ENCODE measurements at places on chromosomes 7 and 10.

GRCh38 chr10:30247704-30248103 lies 101.4 kb downstream of the MTPAP start:
- DNase-seq, result no peak

- DNase-seq, result no peak
These were observed 296.5 kb upstream of the ZNF32 start for GRCh38 chr10:43945094-43945730.

GRCh38 chr10:3665316-3665908 lies 119.6 kb downstream of the KLF6 start:
- no peak for DNase-seq

DNA sequence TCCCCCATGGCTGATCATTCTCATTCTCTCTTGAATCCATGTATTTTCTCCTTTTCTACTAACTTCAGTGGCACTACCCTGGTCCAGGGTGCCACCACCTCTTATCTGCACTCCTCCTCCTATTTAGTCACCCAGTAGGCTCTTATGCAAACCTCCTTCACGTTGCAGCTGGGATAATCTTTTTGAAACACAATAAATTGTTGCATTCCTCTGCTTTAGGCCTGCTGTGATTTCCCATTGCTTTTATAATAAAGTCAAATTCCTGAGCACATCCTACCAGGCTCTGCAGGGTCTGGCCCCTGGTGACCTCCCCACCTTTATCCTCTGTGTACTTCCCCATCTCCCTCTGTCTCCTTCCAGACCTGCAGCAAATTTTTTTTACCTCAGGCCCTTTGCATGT lies 112.7 kb upstream of the KIAA1217 start:
- DNase-seq, result no peak

DNA sequence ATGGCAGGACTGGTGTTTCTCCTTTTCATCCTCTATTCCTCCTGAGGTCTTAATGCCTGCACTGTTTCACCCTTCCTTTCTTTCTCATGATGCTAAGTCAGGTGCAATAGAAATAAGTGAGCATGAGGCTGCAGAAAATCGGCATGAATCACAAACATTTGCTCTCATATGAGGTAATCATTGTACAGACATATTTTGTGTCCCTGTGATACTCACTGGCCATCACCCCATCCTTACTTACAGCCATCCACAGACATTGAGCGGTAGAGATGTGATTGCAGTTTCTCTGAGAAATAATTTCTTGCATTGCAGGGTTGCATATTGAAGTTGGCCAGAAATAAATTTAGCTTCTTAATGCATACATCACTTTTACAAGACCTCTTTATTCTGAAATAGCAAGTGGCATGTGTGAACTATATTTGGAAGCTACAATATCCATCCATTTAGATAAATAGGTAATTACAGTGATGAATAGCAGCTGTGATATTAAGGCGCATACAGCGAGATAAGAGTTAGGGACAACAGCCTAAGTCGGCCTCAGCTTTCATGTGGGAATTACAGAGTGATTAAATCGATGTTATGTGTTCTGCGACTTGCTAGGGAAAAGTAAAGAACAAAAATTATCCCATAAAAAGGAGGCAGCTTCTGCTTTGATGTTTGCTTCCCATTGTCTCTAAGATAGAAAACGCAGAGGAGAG lies 612.6 kb downstream of the SORCS3 start:
- DNase-seq, result no peak

GRCh38 chr10:32419615-32420014 lies 26.3 kb upstream of the CCDC7 start:
- no peak for DNase-seq

- no peak for DNase-seq
These were observed 124.8 kb downstream of the MPP7 start for GRCh38 chr10:28177944-28178637.

GRCh38 chr7:123210986-123211385 lies 11.2 kb upstream of the SLC13A1 start:
- DNase-seq, result no peak

DNA sequence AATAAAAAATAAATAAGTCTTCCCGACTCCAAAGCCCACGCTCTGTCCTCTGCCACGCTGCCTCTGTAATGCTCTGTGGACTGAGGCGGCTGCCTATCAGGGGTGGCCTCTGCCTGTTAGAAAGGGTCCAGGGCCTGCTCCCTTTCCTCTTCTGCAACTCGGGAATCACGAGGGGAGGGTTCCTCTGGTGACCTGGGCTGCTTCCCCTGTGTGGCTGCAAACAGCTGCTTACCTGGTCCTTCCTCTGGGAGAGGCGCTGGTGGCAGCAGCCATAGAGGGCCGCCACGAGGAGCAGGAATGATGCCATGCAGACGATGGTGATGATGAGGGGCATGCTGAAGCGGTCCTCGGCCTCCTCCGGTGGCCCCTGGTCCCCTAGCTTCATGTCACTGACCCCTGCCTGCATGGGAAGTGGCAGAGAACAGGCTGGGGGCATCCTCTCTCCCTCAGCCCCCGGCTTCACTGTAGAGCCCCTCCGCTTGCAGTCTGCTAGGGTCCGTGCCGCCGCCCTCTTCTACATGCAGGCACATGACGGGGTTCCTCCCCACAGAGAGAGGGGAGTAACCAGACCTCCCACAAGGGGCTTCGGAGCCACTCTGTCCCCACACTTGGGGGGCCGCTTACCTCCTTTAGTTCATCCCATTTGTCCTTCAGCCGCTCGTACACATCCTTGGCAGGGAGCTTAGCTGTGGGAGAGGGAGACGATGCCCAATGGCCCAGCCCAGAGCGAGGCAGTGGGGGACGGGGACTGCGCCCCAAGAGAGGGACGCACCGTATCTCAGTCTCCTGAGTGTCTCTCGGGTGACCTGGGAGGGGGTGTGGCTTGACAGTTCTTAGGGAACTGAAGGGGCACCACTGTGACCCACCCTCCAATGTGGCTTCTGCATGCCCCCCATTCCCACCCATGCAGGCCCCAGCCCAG lies 50.5 kb downstream of the PODXL start:
- DNase-seq, result no peak

GRCh38 chr7:158422887-158423560 lies 164.6 kb downstream of the PTPRN2 start:
- DNase-seq, result no peak

DNA sequence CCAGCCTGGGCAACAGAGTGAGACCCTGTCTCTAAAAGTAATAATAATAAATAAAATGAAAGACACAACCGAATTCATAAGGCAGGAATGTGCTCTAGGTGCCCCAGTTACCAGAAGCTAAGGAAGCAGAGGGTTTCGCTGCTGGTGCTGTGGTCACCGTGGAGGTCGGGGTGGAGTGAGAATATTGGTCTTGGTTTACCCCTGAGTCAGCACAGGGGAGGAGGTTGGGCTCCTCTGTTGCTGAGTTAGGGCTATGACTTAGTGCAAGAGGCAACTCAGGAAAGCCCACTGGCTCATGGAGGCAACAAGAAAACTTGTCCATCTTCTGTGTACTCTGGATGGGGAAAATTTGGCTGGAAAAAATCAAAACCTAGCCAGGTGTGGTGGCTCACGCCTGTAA lies 117.1 kb downstream of the MYL10 start:
- no peak for DNase-seq

GRCh38 chr7:77735457-77735856 lies 39.2 kb downstream of the RSBN1L start:
- no peak for DNase-seq

DNA sequence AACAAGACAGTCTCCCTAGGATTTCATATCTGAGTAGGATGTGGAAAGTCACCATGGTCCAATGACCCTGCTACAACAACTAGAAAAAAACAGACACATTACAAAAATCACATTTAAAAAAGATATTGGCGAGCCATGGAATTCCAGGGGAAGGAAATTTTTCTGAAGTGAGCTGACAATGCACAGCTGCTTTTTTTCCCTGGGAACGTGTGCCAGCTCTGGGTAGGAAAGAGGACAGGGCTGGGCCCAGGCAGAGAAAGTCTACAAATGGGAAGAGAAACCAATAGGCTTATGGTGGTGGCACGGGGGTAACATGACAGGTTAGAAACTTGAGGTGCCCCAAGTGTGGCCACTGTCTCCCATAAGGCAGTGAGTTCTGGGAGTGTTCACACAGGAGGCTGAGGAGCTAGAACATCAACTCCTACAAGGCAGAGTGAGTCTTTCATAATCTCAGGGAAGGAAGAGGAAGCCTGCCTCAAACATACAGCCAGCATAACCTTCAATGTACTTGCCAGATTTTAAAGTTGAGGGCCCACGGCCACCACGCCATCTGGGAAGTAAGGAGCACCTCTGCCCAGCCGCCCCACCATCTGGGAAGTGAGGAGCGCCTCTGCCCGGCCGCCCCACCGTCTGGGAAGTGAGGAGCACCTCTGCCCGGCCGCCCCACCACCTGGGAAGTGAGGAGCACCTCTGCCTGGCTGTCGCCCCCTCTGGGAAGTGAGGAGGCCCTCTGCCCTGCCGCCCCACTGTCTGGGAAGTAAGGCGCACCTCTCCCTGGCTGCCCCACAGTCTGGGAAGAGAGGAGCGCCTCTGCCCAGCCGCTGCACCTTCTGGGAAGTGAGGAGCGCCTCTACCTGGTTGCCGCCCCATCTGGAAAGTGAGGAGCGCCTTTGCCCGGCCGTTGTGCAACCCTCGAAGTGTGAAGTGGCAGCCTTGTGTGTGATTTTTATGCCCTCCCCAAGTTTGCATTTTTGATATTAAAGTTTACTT lies 5.9 kb downstream of the FBXL13 start:
- DNase-seq, result no peak

Data from NCI-H2171 treated with DMSO at 0.1 percent for 48 hours (cell line).